ENCODE measurements at places on chromosomes 6 and 20.

DNA sequence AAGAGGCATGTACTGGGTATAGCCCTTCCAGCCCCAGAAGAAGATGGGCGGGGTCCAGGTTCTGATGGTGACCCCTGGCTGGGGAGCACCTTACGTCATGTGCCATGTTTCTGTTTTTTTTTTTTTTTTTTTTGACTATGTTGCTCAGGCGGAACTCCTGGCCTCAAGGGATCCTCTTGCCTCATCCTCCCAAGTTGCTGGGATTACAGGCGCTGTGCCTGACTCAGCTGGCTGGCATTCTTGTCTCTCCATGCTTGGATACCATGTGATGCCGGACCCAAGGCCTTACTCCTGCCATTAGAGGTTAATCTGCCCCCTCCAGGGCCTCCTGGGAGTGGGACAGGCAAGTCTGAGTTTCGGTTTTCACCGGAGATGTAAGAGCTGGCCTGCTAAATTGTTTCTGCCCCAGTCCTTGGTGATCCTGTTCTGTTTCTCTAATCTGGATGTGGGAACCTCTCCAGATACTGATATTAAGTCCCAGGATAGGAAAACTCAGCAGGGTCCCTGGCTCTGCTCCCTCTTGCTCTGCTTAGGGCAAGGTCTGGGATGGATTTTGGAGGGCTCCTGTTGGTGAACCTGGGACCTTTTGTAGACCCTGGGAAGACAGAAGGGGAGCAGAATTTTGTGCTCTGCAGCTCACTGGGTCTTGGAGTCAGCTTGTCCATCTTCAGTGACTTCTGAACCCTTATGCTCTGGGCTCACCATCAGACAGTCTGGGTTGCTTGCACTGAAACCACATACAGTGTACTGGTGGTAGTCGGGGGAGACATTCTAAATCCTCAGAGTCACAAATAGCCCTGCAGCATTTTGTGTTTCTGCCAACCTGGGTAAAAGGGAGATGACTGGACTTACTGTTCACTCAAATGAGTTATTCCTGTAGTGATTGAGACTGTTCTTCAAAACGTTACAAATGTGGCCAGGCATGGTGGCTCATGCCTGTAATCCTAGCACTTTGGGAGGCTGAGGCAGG, 45.1 kb downstream of the PTK7 start:
- no peak for DNase-seq

DNA sequence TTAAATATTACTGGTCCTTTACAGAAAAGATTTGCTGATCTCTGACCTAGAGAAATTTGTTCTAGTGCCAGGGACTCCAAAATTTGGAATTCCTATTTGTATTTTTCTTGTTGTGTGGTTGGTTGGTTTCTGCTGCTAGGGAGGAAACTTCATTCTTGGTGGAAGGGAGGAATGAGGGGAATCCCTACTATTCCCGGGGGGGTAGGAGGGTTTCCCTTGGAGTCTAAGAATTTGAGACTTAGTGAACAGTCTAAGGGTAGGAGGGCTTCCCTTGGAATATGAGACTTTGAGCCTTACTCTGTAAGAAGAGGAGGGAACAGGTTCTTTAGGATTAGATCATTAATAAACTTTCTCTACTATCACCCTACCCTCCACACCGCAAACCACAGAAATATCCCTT, 67.1 kb upstream of the ADGRF1 start:
- DNase-seq = no peak

DNA sequence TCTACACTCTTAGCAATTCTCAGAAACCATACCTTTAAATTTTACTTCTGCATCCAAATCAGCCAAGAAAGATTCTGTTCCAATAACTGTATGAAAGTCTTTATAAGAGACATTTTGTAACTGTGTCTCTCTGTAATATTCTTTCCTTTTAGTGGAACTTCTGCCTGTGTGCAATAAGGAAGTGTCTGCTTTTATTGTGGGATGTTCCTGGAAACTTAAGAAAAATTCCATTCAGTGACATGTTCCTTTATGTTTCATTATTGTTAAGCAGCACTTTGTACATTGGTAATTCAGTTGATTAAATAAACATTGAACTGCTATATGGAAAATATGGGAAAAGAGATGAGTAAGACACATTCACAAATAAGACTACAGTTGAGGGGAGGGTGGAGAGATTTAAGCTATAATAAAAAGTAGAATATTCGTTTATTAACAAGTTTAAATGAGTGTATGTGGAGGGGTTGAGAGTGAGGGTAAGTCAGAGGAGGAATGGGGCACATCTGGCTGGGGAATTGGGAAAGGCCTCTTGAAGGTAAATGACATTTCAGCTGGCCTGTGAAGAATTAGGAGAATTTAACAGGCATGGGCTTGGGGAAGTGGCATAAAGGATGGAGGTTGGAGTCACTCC, 11.9 kb downstream of the NUS1 start:
- no peak for DNase-seq

DNA sequence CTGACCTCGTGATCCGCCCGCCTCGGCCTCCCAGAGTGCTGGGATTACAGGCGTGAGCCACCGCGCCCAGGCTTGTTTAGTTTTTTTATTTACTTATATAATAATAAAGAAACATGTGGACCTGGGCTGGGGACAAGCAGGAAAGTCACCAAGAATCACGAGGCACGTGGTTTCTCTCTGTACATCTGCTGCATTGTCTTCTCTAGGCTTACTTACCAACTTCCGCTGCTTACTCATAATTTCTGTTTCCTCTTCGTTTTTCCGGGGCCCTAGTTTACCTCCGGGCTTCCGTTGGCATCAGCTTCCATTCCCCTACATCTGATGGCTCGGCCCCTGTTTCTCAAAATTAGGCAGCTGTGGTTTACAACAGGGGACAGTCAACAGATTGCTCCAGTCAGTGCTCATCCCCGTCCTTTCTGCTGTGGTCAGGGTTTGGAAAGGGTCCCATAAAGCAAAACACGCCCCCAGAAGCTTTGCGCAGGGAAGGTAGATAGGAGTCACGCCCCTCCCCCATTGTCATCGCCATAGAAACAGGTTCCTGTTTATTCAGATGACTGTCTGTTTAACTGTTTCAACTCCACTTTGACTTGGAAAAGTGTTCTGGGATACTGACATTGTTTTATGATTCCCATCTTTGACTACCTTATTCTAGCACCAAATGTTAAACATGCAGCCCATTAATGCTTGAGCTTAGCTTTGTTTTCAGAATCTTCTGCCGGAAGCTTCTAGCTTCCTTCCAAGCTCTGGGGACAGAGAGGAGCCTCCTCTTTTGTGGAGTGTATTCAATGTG, 31.9 kb upstream of the TXLNB start:
- DNase-seq = peak; percentile 49

- DNase-seq = no peak
Observed at GRCh38 chr6:14178083-14178445, 60.5 kb downstream of the CD83 start.

DNA sequence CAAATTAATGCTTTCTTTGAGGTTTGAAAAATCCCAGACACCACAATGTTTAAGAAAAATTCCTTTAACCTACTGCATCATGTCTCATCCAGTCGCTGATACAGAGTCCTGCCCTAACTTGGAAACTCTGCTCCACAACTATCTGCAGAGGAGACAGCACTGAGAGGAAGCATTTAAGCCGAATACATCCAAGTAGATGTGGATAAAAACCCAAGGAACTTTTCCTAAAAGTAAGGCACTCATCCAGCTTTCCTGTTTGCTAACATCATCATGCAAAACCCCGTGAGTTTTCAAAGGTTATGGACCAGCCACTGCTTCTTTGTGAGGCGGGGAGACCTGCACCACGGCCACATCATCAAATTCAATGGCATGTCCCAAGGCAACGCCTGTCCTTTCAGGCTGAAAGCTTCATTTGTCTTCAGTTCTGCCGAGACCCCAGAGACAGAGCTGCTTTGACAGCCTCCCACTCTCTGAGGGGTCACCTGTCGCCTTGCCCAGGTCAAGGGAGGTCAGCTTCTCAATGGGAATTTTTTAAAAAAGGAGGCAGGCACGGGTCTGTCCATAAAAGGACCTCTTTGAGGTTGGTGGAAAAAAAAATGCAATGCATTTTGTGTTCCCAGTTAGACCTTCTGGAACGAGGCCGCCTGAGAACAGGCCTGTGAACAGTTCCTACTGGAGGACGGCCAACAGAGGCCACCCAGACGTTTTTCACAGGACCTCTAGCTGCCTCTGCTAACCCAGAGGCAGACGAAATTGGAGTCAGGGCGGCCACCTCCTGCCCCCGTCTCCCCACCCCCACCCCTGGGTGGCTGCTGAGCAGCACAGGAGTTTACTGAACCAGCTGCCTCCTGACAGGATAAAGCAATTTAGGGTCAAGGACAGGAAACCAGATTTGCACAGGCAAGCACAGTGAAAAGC, 142.5 kb upstream of the HDDC2 start:
- no peak for DNase-seq

All from stimulated activated CD4-positive, alpha-beta T cell treated with anti-CD3 and anti-CD28 coated beads, Interleukin-15, amount 100 ng/mL, for 48 hours (primary cell).